Naive B cell (primary cell): ENCODE measurements at places on chromosomes 5 and 9.

GRCh38 chr5:138338411-138339090, 485 bp downstream of the FAM53C start:
- DNase-seq = peak; percentile 9

DNA sequence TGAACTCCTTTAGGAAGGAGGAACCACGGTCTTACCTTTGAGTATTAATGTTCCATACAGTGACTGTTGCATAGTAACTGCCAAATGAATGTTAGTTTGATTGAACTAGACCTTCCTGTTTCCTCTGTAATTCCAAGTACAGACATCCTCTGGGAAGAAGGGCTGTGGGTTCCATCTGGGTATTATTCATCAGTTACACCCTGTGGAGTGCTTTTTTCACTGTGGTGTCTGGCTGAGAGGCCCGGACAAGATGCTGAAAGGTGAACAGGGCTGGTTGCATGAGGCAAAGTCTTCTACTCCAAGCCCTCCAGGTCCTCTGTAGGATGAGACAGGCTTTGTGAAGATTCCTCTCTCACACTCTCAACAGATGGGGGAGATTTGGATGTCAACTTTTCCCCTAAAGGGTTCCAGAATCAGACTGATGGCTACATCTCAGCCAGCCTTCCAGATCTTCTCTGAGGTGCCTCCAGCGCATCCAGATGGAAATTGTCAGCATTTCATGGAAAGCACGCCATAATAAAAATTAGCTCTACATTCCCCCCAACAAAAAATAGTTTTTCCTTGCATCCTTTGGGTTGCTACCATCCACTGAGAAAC, 230.9 kb downstream of the GAS1 start:
- DNase-seq = no peak

DNA sequence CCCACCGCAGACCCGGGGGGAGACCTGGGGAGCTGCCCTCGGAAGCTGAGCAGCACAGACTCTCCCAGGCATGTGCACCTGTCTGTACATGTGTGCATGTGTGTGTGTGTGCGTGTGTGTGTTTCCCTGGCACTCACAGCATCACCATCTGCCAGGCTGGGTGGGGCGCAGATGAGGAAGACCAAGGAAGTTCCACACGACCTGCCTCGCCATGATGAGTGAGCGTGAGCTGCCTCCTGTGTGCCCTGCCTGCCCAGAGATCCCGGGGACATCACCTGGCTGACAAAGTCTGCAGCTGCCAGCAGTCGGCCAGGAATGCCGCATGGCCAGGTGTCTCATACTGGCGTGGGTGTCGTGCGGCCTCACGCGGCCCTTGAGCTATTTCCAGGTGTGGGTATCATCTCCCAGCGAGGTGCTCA, 4.0 kb upstream of the GPSM1 start:
- no peak for DNase-seq

- DNase-seq = no peak
Measured at GRCh38 chr5:83653669-83654068, 67.0 kb downstream of the HAPLN1 start.

DNA sequence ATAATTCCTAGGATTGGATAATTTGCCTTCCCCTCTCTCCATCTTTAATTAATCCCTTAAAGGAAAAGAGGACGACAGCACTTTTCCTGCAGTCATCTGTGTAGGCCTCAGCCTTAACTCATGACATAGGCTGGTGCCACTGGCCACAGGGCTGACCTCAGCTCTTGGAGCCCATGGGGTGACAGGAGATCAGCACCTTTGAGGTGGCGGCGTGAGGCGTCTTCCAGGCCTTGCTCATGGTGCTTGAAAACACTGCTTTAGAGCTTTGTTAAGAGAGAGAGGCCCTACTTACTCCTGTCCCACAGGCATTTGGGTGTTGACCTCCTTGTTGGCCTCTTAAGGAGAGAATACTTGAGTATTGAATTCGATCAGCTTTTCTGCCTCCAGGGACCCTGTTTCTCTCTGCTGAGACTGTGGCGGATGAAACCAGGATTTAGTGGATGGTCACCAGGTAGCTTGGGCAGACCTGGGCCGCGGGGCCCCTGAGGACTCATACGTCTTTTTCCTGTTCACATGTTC, 23.4 kb downstream of the TENT4A start:
- no peak for DNase-seq

DNA sequence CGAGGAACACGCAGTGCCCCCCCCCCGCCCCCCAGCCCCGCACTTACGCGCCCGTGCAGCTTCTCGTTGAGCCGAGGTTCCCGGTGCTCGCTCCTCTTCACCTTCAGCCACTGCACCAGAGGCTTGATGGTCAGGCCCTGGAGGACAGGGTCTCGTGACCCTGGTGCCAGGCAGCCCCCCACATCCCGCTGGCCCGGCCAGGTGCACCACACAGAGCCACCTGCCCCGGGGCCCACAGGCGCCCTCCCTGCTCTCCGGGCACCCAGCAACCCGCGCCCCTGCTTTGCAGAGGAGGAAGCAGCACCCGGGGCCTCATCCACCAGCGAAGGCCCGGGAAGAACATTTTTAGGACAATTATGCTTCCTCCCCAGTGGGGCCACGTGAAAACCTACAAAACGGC, 39.0 kb downstream of the EXOC3 start:
- DNase-seq = no peak

DNA sequence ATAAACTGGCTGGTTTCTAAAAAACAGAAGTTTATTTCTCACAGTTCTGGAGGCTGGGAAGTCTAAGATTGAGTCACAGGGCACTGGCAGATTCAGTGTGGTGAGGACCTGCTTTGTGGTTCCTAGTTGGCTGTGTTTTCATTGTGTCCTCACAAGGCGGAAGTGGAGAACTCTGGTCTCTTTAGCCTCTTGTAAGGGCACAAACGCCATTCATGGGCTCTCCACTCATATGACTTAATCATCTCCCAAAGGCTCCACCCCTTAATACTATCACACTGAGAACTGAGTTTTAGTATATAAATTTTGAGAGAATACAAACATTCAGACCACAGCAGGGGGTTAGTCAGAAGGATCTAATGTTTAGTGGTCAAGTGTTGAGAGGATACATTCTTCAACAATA, 208.2 kb downstream of the SEC61B start:
- DNase-seq = no peak

DNA sequence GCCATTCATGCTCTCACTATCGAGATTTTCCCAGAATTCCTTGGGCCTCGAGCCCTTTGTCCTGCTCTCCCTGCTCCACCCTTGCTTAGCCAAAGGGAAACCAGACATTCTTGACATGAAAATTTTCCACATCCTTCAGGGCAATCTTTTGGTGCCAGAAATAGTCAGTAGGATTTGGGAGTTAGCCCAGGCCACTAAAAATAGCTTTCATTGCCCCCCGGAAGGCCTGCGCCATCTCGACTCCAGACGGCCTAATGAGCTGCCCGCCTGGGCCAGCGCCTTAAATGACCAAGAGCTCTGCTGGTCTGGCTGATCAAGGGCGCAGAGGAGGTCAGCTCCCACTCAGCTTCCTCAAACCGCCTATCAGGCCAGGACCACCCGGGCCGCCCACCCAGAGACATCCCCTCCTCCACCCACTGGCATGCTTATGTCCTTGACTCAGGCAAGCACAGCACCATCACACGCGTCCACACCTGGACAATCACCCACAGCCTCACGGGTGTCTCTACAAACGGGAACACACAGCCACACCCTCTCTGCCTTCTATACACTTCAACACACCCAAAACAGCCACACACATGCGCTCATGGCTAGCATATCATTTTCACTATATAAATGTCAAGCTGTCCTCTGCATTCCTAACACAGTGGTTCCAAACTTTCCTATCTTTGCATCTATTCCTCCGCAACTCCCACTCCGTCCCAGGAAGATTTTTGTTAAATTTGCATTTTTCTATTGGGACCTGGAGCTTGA, 20.9 kb downstream of the DUSP1 start:
- DNase-seq = no peak

DNA sequence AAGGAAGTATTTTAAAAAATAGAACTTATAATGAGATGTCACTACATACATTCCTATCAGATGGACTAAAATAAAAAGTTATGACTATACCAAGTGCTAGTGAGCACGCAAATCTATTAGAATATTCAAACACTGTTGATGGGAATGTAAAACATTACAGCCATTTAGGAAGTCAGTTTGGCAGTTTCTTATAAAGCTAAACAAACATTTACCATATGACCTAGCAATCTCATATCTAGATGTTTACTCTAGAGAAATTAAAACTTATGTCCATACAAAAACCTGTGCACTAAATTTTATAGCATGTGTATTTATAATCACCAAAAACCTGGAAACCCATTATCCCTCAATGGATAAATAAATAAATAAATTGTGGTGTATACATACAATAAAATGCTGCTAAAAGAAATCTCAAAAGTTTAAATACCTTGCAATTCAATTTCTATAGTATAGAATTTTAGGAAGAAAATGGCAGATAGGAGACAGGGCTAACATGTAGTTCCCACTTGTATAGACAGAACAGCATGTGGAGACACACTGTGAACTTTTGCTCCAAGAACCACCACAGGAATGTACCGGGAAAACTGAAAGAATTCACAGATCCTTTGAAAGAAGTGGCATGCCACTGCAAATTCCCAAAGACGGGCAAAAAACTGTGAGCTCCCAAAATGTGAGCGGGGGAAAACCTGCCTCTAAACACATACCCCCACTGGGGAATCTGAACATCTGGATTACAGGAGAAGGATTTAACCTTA, 174.6 kb upstream of the SPEF2 start:
- DNase-seq = no peak

- DNase-seq = no peak
Measured at GRCh38 chr9:101027236-101027635, 1.3 kb upstream of the PLPPR1 start.

GRCh38 chr5:141734501-141735229, 52.6 kb upstream of the ARAP3 start:
- DNase-seq = no peak

DNA sequence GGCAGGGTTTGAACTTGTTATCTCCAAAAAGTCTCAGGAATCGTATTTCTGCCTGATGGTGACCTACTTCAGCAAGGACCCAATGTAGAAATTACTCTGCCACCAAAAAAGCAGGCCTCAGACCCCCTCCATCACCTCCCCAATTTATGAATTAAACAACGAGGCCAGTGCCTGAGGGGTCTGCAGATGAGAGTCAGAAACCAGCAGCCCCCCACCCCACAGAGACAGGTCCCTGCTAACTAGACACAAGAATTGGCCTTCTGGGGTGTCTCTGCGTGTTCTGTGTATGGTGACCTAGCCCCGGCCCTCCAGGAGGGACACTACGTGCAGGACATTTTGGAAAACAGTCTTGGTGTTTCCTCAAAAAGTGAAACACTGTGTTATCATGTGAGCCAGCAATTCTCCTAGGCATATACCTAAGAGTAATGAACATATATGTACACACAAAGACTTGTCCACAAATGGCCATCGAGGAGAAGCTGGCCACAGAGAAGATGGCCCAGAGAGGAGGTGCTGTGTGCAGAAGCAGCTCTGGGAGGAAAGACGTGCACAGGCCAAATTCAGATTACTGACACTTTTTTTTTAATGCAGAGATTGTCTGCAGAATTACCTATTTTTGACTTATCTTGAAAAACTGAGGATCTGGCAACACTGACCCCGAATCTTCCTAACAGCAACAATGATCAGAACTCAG, 93.8 kb downstream of the ADAMTS2 start:
- no peak for DNase-seq

GRCh38 chr5:83718195-83718825, 2.3 kb downstream of the HAPLN1 start:
- peak; percentile 22 for DNase-seq

GRCh38 chr5:138979684-138980280, 104.6 kb upstream of the LRRTM2 start:
- DNase-seq = no peak

DNA sequence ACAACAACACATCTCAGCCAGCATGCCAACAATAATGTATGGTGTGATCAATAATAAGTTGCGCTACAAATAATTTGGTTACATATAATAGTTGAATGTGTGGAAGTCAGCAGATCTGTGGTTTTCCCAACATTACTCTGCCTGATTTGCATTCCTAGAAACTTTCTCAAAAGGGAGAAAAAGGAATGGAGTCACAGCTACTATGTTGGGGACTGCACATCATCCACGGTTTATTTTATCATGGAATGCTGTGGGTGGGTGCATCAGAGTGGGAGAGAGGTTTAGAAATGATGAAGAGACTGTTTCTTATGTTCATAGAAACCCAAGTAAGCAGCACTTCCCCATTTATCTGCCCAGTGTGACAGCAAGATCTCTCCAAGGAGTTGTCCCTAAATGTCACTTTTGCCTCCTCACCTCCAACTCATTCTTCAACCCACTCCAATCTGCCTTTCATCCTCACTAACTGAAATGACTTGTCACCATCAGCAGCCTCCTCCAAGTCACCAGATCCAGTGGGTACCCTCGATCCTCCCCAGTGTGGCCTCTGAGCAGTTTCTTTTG, 2.8 kb upstream of the SPOCK1 start:
- DNase-seq = no peak

- no peak for DNase-seq
Measured at GRCh38 chr5:91390268-91390667, 7.2 kb upstream of the ARRDC3 start.

GRCh38 chr9:121628401-121628800, 23.0 kb upstream of the DAB2IP start:
- DNase-seq = no peak

- no peak for DNase-seq
Measured at GRCh38 chr5:180645274-180646204, 3.9 kb downstream of the FLT4 start.

DNA sequence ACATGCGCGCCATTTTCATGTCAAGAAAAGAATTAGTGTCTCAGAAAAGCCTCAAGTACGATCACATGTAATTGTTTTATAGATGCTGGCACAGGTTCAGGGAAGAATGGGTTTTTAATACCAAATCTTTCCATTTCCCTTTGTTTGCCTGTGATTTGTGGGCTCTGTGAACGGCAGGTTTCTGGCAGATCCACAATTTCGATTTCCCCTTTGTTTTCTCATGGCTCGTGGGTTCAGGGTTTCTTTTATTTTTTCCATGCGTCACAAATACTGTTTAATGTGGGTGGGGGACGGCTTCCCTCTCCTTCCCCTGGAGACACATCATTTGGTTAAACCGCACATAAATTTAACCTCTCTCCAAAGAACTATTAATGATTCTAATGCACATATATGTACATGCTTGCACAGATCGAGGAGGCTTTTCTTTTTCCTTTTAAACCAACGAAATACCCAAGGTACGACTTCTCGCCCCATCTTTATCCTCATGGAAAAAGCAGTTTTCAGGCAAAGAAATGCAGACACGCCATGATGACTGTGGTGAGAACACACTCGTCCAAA, 195.9 kb downstream of the SLIT3 start:
- DNase-seq = no peak

DNA sequence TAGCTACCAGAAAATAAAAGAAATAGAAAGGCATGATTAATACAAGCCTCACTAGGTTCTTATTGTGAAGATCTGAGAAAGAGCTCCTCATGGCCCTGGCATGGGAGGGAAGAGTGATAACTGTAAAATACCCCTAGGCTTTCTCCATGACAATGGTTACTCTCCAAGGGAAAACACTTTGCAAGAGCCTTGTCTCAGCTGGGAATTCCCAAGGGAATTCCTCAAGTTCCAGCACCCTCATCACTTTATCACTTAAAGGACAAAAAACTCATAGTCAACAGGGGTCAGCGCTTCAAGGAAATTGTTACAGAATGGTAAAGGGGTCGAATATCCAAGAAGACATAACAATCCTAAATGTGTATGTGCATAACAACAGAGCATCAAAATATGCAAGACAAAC, 21.2 kb downstream of the SYK start:
- no peak for DNase-seq

- DNase-seq = no peak
Measured at GRCh38 chr9:105053209-105053652, 125.3 kb upstream of the ABCA1 start.

GRCh38 chr9:37155601-37156000, 35.2 kb downstream of the ZCCHC7 start:
- no peak for DNase-seq
